ENCODE measurements at places on chromosomes 6 and 20.

- DNase-seq, result no peak
These were observed 156.0 kb downstream of the CCDC170 start for GRCh38 chr6:151649835-151650234.

GRCh38 chr6:75498862-75499261, 5.3 kb upstream of the FILIP1 start:
- no peak for DNase-seq

GRCh38 chr6:131029626-131030297, 33.3 kb downstream of the EPB41L2 start:
- DNase-seq, result no peak

DNA sequence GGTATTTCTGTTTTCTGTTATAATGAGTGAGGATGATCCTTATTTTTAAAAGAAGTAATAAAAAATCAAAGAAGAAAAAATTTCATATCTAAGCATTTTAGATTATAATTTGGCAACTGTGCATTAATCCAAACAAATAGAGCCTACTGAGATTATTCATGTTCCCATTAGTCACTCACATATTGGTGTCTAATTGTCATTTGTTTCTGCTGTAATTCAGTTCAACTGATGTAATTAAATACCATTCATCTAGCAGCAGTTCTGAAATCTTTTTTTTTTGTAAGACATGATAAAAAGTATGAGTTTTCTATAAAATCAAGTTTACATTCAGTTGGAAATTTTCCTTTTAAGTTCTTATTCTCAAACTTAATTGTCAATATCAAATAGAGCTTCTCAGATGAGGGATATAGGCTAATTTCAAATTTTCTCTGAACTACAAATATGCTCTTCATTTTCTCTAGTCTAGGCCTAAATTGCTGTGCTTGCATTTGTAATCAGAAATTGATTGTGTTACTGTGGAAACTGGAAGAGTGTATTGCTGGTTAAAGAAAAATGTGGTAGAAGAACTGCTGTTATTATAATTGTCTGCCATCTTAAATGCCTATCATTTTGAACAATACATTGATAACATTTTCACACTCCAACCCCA, 23.6 kb downstream of the PACRG start:
- no peak for DNase-seq

DNA sequence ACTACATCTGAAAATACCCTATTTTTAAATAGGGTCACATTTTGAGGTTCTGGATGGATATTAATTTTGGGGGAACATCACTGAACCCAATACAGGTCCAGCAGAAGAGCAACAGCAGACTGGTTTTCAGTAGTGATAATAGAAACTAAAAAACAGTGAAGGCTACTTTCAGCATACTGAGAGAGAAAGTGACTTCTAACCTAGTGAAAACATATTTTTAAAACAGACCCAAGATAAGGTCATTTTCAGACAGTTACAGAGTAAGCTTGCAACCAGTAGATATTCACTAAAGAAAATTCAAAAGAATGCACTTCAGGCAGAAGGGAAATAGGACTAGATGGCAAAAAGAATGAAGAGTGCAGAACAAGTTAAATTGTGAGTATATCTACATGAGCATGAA, 42.0 kb upstream of the TMEM244 start:
- no peak for DNase-seq

GRCh38 chr6:159842035-159842434, 42.0 kb downstream of the PNLDC1 start:
- DNase-seq, result no peak

DNA sequence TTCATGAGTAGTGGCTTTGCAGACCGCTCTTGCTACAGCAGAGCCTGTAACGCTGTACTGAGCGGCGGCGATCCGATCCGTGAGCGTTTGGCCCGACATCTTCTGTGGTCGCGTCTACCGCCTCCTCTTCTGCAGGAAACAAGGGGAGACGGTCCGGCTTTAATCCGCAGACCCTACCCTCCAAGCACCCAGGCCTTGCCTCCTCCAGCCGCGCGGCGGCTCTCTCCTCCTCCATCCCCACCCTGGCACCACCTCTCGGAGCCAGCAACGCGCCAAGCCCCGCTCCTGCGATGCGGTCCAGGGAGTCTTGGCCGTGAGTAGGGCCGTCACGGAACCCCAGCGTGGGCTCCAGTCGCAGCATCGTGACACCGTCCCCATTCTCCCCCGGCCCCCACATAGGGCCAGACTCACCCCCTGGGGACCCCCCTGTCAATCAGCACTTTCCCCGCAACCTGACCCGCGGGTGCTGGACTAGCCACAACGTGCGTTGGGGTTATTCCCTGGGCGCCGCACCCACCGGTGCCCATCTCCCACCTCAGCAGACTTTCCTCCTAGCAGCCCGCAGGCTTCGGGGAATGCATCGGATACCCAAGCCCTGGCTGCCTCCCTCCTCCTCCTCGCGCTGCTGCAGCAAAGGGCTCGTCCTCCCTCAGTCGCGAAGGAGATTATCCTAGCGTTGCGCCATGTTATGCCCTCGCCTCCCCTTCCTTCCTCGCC, 914 bp downstream of the SNAP91 start:
- no peak for DNase-seq

DNA sequence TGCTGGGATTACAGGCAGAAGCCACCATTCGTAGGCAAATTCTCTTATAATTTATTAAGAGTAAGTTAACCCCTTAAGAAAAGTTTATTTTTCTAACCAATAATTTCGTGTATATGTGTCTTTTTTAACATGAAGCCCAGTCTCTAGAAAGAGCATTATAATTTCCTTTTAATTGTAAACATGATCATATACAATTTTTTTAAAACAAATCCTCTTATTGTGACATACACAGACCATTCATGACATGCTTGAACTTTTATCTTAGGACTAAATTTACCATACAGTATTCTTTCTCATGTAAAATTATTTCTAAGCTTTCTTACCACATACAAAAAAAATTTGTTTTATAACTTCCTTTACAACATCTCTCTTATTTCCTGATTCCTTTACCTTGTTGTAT, 6.7 kb downstream of the ACOT13 start:
- DNase-seq, result no peak

DNA sequence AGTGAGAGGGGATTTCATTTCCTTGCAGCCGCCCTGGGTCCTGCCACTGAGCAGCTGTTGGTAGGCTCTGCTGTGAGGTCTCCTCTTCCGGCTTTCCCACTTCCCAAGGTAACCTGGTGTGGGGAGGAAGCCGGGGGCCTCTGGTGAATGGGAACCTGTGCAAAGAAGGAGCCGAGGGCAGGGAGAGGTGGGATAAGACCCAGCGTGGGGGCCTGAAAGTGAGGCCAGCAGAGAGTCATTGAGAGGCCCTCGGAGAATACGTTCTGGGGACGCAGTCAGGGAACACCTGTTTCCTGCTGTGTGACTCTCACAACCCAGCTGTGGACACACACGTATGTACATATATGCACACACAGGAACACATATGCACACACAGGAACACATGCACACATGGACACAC, 100.7 kb downstream of the CDH26 start:
- no peak for DNase-seq

GRCh38 chr6:33057222-33058150, 16.0 kb downstream of the HLA-DPA1 start:
- DNase-seq, result no peak

DNA sequence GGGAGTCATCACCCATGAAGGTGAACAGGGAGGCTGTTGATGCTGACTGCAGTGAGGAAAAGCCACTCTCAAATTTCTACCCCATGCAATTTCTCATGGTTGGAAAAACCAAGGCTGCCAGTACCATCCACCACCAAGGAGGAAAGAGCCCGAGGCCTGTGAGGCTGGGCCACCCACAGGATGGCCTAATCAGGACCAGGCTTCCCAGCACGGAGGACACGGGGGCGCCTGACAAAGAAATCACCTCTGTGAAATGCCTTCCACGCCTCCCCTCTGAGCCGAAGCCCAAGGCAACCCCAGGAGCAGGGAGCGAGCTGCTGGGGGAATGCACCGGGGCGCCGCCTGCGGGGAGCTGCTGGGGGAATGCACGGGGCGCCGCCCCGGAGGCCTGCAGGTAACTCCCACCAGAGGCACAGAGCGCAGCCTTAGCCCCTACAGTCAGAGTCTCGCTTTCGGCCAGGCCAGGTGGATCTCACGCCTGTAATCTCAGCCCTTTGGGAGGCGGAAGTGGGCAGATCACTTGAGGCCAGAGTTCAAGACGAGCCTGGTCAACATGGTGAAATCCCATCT, 26.9 kb downstream of the FOXF2 start:
- DNase-seq, result no peak

DNA sequence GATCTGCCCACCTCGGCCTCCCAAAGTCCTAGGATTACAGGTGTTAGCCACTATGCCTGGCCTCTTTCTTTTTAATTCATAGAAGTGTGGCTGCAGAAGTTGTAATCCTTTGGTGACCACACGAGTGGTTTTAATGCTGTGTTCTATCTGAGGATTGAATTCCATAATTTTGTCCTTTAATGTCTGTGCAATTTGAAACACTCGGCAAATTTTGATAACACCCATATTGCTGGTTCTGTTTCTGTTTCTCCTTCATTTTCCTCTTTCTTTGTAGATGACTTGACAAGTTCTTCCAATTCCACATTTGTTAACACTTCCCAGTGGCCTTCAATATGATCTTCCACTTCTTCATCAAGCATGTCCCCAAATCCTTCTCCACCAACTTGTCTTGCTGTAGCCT, 2.8 kb upstream of the CHMP4B start:
- no peak for DNase-seq

GRCh38 chr6:113184736-113185135, 672.4 kb upstream of the MARCKS start:
- DNase-seq, result no peak

DNA sequence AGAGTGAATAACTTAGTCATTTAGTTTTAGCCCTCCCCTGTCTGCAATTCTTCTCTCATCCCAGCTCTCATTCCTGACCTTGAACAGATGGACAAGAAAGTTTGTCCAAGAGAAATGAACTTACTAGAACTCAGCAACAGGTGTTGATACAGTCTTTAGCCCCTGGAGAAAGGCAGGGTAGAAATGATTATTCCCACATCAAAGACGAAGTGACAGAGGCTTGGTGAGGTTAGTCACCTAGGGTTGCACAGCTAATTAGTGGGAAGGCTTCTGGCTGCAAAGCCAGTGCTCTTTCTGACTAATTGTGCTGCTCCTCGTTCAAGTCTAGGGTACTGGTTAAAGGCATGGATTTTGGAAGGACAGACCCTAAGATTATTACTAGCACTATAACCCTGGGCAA, 4.5 kb downstream of the ZDHHC14 start:
- DNase-seq, result no peak

DNA sequence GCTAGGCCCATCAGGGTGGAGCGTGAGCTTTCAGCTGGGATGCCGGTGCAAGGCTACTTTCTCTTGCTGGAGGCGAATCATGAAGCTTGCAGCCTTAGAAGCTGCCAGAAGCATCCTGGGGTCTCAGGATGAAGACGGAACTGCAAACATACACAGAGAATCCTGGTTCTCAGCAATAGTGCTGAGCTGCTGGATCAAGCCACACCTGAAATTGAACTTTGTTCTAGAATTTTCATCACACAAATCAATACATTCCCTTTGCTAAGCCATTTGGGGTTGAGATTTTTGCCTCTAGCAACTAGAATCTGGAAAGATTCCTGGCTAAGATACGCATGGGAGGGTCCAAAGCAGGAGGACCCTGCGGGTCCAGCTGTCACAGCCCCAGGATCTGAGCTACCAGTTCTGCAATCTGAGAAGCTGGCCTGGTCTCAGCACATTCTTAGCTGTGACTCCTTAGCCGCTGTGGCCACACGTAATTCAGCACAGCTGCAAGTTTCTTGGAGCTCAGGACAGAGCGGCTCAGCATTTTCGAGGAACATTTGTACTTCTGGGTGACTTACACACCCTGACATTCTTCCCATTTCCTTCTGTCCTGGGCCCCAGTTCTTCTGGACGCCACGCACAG, 6.6 kb upstream of the ARFGAP1 start:
- no peak for DNase-seq

- DNase-seq, result no peak
These were observed 1352.6 kb upstream of the GJE1 start for GRCh38 chr6:140779991-140780596.

- no peak for DNase-seq
These were observed 208.5 kb downstream of the PTPRT start for GRCh38 chr20:42981253-42981652.

- no peak for DNase-seq
These were observed 50.6 kb upstream of the FANCE start for GRCh38 chr6:35401514-35401913.

DNA sequence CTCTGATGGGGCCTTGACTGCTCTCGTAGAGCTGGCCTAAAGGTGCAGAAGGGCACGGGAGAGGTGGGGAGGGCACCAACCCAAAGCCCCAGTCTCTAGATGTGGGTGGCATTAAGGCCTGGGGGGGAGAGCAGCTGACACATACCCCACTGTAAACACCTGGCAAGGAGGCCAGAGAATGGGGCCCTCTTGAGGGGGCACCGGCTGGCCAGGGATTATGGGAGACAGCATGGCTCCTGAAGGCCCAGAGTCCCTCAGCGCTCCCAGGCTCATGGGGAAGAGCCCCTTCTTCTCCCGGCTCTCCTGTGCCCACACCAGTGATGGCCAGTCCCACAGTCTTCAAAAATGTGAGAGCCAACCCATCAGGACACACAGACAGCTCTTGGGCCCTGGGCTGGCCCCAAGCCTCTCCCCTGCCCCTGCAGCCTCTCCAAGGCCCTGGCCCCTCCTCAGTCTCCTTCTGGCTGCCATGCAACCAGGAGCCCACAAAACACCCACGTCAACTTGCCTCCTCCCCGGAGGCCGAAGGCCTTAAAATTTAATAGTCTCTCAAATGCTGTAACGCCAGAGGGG, 58.2 kb upstream of the FOXP4 start:
- no peak for DNase-seq

GRCh38 chr6:35970181-35970580, 49.3 kb upstream of the SRPK1 start:
- DNase-seq, result no peak

DNA sequence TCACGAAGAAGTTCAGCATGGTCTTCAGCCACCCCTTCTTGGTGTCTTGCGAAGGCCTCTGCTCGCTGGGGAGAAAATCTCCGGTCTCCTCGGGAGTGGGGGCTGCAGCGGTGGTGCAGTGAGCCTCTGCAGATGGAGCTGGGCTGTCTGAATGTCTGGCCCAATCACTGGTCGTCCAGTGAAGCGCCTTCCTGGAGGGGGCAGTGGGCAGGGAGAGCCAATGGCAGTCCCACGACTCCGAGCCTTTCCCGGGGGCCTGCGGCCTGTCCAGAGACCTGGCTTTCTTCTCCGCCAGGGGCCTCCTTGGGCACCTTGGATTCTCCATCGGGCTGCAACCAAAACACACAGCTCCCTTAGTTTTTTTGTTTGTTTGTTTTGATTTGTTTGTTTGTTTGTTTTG, 6.3 kb downstream of the BNIP5 start:
- no peak for DNase-seq

GRCh38 chr20:37958856-37959520, 56.1 kb downstream of the VSTM2L start:
- DNase-seq, result no peak

DNA sequence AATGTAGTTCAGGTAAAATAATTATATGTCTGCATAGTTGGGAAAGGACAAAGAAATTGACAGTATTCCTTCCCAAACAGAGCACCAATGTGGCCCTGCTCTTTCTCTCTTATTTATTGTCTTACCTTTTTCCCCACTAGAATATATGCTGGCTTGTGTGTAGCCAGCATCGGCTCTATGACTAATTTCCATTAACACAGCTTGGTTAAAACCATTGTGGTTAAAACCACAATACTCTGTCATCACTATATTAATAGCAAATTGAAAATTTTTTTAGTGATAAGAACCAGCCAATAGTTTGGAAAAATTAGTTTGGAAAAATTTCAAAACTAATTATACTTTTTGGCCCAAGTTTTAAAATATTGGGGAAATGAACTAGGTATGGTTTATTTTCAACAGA, 535.1 kb downstream of the UTRN start:
- no peak for DNase-seq

Data from cortex of kidney (tissue), 1 donor.